Endothelial cell of umbilical vein (primary cell): ENCODE measurements at places on chromosomes 2 and 18. TPM values are rescaled to one million over a fixed set of nuclear protein-coding genes. Genes with fewer than 3 reads are reported as not detected.
A peak's percentile ranks its signal among the peaks of the same experiment; 100 is the strongest.

The ECEL1 gene
- not detected in 2 replicates for total RNA-seq

The BCL11A gene
- total RNA-seq = 0.88 and 0.92 TPM in 2 replicates

The CYTIP gene
- total RNA-seq = not detected in 2 replicates

The UGT1A5 gene
- not detected in 2 replicates for total RNA-seq

The C1QL2 gene
- not detected in 2 replicates for total RNA-seq

The PROM2 gene
- 0.44 and 0.60 TPM in 2 replicates for total RNA-seq

The UGT1A8 gene
- not detected in 2 replicates for total RNA-seq

The RAB6C gene
- not detected in 2 replicates for total RNA-seq

- no peak overlapping the region for H3K27ac ChIP-seq
- H3K36me3 ChIP-seq = no peaks in the 10 kb centered on the region
- no peaks in the 10 kb centered on the region for H3K27me3 ChIP-seq
- H3K4me1 ChIP-seq = no peaks in the 10 kb centered on the region
Measured at GRCh38 chr2:62852254-62852653, 146.7 kb downstream of the EHBP1 start.

DNA sequence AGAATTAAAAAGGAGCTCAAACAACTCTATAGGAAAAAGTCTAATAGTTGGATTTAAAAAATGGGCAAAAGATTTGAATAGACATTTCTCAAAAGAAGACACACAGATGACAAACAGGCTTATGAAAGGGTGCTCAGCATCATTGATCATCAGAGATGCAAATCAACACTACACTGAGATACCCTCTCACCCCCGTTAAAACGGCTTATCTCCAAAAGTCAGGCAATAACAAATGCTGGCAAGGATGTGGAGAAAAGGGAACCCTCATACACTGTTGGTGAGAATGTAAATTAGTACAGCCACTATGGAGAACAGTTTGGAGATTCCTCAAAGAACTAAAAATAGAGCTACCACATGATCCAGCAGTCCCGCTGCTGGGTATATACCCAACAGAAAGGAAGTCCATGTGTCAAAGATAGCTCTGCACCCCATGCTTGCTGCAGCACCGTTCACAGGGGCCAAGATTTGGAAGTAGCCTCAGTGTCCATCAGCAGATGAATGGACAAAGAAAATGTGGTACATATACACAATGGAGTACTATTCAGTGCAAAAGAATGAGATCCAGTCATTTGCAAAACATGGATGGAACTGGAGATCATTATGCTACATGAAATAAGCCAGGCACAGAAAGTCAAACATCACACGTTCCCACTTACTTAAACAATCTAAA, 46.7 kb upstream of the B3GNT7 start:
- H3K4me3 ChIP-seq = no peak overlapping the region
- no peaks in the 10 kb centered on the region for H3K4me1 ChIP-seq
- no peaks in the 10 kb centered on the region for H3K27me3 ChIP-seq
- H3K36me3 ChIP-seq = no peaks in the 10 kb centered on the region
- no peak for DNase-seq

- DNase-seq = peak; percentile 95
- H3K27me3 ChIP-seq = no peaks in the 10 kb centered on the region
- peak overlapping the region; percentile 30 for H3K27ac ChIP-seq
- no peak overlapping the region for H3K4me3 ChIP-seq
- no peaks in the 10 kb centered on the region for H3K36me3 ChIP-seq
- H3K4me1 ChIP-seq = peaks cover 22% of the 10 kb centered on the region
Measured at GRCh38 chr2:151878655-151879563, 50.7 kb upstream of the ARL5A start.

DNA sequence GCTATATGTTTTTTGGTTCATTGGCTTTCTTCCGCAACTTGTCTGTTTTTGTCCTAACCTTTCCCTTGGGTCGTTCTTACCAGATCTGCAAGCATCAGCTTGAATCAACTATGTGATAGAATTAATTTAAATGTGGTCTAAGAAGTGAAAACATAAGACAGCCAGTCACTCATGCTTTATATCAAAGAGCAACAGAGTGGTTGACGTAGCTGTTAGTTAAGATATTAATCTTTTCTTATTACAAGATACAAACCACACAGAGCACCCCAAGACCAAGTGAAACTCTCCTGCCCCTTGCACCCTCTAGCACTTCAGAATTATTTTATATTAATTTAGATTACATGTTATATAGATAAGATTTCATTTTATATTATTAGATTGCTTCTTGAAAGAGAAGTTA, 15.2 kb downstream of the IL18RAP start:
- no peaks in the 10 kb centered on the region for H3K27me3 ChIP-seq
- no peak overlapping the region for H3K4me3 ChIP-seq
- DNase-seq = no peak
- H3K27ac ChIP-seq = no peak overlapping the region
- no peaks in the 10 kb centered on the region for H3K36me3 ChIP-seq

- H3K27me3 ChIP-seq = no peaks in the 10 kb centered on the region
- H3K4me1 ChIP-seq = no peaks in the 10 kb centered on the region
- no peak overlapping the region for H3K27ac ChIP-seq
- no peaks in the 10 kb centered on the region for H3K36me3 ChIP-seq
- no peak overlapping the region for H3K4me3 ChIP-seq
Measured at GRCh38 chr2:144693179-144693578, 173.3 kb upstream of the ZEB2 start.

- no peak for DNase-seq
- H3K27ac ChIP-seq = no peak overlapping the region
- H3K36me3 ChIP-seq = peaks cover 5% of the 10 kb centered on the region
- H3K4me1 ChIP-seq = peaks cover 30% of the 10 kb centered on the region
- H3K4me3 ChIP-seq = no peak overlapping the region
Measured at GRCh38 chr2:85536479-85536878, 2.5 kb upstream of the MAT2A start.

GRCh38 chr2:156129227-156129626, 203.3 kb downstream of the NR4A2 start:
- no peaks in the 10 kb centered on the region for H3K27me3 ChIP-seq
- no peak for DNase-seq
- H3K4me1 ChIP-seq = no peaks in the 10 kb centered on the region
- no peak overlapping the region for H3K27ac ChIP-seq
- H3K36me3 ChIP-seq = no peaks in the 10 kb centered on the region
- no peak overlapping the region for H3K4me3 ChIP-seq

DNA sequence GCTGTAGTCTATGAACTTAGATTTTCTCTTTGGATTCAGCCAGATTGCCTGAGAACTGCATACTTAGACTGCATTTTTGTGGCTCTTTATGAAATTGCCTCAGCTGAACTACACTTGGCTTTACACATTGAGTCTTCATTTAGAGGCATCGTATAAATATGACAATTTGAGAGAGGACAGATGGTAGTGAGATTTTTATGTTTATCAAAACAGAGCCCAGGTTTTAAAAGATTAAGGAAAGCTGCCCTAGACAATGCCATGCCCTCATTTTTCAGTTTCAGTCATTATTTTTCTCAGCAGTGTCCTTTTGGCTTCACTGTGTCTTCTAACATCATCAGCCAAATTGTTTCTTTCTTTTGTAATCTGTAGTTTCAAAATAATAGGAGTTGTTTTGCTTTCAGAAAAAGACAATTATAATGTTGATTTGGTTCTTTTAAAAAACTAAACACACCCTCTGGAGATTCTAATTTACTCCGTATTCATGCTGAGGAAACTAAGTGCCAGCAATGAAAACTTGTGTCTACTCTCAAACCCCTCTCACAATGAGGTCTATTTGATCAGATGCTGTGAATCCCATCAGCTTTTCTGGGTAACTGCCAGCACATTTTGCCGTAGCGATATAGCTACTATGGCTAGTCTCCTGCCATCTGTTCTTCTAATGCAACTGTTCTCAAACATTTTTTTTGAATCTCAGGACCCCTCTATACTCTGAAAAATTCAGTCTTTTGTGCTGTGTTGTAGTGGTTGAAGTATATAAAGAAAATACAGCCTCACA, 46.2 kb downstream of the TWSG1 start:
- no peaks in the 10 kb centered on the region for H3K27me3 ChIP-seq
- no peak overlapping the region for H3K27ac ChIP-seq
- H3K4me1 ChIP-seq = no peaks in the 10 kb centered on the region

DNA sequence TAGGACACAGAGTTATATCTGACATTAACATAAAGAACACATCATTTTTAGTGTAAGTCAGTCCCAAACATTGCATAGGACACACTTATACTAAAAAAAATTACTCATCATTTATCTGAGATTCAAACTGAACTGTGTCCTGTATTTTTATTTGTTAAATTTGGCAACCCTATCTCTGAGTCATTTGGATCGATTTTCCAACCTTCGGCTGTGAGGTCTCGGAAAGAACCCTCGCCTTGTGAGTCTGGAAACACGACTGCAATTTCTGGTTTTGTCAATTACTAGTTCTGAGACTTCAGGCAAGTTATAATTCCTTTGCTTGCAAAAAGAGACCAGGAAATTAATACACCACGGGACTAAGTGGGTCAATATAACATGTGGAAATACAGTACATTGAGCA, 14.0 kb downstream of the ATP8B1 start:
- no peaks in the 10 kb centered on the region for H3K36me3 ChIP-seq
- peaks cover 83% of the 10 kb centered on the region for H3K4me1 ChIP-seq
- H3K4me3 ChIP-seq = no peak overlapping the region
- DNase-seq = no peak

DNA sequence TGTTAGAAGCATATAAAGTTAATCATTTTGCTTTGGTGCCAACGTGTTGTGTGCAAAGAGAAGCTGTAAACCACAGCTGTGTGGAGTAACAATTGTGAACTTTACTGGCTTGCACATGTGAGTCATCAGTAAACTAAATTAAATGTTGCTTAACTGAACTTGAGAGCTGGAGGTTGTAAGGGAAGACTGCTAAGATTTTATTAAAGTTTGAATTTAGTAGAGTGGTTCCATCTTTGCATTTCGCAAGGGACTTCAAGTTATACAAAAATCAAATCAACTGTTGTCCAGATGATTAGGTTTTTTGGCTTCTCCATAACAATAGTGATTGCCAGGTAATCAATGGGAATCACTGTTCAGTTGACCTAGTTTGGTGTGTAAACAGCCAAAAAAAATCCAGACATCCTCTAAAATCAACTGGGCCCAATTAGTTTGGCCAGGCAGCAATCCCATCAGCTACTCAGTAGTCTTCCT, 247.4 kb downstream of the MYO3B start:
- H3K27me3 ChIP-seq = peaks cover 4% of the 10 kb centered on the region
- no peak overlapping the region for H3K27ac ChIP-seq
- no peaks in the 10 kb centered on the region for H3K36me3 ChIP-seq
- DNase-seq = no peak
- H3K4me3 ChIP-seq = no peak overlapping the region

DNA sequence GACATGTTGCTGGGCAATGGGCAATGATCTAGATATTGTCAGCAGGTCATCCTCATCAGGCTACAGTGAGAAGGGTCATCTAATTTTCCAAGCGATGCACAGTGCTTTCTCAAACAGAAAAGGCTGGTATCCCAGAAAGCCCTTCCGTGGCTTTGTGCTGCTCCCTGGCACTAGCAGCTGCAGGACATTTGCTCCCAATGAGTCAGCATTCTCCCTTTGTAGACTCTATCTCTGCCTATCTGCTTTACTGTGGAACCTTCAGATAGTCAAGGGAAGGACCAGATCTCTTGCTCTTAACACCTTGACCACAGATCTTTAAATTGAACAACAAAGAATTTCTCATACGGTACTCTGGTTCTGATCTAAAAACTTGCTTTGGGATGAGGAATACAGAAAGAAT, 101.4 kb downstream of the CDH2 start:
- no peaks in the 10 kb centered on the region for H3K36me3 ChIP-seq
- H3K27ac ChIP-seq = no peak overlapping the region
- no peak overlapping the region for H3K4me3 ChIP-seq
- DNase-seq = no peak

DNA sequence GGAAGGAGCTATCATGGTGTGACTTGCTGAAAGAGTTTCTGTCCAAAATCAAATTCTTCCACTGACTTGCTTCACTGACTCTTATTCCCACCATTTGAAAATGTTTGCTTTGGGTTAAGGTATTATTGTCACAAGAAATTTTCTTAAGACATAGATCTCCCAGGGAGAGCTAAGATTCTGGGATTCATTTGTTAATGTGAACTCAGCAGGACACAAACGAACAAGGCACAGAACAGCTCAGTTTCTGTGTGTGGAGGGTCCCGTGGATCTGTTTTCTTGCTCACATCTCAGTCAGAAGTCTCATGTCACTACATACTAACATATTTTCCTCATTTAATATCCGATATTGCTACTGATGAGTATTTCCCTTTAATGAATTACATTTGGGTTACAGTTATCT, 8.2 kb upstream of the HNRNPA3 start:
- H3K36me3 ChIP-seq = no peaks in the 10 kb centered on the region
- H3K27me3 ChIP-seq = no peaks in the 10 kb centered on the region
- no peak overlapping the region for H3K27ac ChIP-seq

DNA sequence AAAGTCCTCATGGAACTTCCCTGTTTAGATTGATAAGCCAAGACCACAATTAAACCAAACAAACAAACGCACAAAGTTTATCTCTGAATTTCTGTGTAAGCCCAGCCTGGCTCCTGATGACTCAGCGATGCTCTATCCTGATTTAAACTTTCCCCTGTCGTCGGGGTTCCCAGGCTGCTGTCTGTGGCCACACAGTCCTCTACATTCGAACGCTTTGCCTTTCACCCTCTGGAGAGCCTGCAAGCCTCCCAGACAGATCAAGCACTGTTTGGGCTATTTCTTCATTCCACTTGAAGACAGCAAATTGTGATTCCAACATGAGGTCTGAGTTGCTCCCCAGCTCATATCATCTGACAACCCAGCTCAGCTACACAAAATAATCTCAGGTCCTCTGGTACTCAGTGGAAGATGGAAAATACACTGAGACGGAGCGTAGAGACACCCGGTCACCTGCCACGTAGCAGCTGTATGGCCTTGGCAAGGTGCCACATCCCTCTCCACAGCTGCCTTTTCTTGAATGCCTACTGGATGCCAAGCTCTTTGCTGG, 51.2 kb downstream of the CYRIA start:
- H3K4me1 ChIP-seq = peaks cover 9% of the 10 kb centered on the region
- no peaks in the 10 kb centered on the region for H3K27me3 ChIP-seq
- DNase-seq = peak; percentile 16
- no peak overlapping the region for H3K4me3 ChIP-seq
